ENCODE measurements at places on chromosomes 2 and 18.

GRCh38 chr2:227462972-227463931 is 8.7 kb upstream of the AGFG1 start:
- no peak for DNase-seq

DNA sequence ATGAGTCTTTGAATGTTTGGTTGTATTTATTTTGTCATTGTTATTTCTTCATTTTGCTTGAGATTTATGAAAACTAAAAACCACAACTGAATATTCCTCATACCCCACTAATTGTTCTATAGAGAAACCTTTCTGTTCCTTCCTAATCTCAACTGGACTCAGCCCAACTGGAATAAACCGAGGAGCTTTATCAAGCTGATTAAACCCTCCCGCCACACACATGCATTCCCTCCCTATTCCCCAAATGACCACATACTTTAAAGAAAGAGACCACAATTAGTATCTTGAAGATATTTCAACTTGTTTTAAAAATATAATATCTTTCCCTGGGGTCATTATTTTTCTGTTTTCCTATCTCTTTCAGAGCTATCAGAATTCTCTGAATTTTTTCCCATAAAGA is 107.5 kb downstream of the OSR1 start:
- no peak for DNase-seq

DNA sequence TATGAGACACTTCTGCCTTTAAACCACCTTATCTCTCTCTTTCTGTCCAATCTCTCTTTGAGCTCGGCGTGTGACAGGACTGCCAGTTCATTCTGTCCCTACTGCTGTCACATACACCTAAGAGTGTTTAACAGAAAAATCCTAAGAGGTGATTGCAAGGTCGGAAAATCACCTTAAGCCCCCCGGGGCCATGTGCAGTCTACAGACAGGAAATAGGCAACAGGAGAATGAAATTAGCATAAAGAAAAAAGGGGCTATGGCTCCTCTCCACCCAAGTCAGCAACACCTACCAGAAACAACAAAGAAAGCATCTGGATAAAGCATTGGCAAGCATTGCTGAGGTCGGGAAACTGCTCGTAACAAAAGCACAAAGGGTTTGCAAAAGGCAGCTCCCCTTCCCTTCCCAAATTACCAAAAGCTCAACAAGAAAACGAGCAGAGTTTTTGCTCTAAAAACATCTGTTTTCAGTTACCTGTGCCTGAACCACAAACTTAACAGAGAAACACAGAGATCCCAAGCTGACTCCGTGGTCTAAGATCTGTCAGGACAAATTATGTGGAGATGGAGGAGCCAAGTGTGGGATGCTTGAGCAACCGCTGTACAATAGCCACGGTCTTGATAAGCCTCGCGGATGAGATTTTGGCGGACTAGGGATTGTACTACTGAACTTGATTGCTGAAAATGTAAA is 30.4 kb downstream of the ANKRD44 start:
- DNase-seq = no peak

DNA sequence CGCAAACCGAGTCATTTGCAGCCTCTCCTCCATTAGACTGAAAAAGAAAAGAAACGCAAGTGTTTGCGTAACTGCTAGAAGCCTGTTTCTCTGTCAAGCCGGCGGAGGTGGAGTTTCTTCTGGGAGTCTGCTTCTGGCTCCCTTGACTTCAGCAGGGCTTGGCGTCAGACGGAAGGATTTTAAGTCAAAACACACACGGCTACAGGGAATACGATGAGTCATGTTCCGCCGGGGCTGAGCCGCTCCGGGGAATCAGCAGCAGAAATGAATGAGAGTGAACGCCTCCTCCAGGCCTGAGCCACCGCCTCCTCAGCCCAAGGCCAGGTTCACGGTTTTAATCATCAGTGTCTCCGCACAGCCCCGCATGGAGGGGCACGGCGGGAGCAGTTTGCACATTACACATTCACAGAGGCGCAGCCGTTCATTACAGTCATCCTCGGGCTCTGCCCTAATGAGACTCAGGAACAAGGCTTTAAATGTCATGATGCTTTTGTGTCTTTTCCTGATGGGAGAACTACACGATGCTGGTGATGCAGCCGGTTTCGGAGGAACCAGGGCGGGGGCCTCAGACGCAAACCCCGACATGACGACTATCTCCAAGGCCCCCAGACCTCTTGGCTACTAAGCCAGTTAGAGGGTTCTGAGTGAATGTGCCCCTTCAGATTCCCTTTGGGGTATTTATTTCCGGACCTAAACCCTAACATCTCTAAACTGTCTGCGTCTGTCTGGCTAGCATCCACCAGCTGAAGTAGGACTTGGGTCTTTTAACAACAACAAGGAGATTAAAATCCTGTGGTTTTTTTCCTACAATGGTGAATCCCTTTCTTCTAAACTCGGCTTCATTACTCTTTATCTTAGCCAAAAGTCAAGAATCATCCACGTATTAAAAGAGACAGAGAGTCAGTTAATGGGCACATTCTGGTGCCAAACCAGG is 11.1 kb upstream of the SCG2 start:
- peak; percentile 80 for DNase-seq

GRCh38 chr2:207225773-207226172 is 60.0 kb upstream of the KLF7 start:
- DNase-seq = no peak

- no peak for DNase-seq
These were observed at the start of gene EMILIN1 for GRCh38 chr2:27078267-27079194. EMILIN1 (plus strand) TSS chr2:27078615; CDS start chr2:27079066, 451 bp downstream.

DNA sequence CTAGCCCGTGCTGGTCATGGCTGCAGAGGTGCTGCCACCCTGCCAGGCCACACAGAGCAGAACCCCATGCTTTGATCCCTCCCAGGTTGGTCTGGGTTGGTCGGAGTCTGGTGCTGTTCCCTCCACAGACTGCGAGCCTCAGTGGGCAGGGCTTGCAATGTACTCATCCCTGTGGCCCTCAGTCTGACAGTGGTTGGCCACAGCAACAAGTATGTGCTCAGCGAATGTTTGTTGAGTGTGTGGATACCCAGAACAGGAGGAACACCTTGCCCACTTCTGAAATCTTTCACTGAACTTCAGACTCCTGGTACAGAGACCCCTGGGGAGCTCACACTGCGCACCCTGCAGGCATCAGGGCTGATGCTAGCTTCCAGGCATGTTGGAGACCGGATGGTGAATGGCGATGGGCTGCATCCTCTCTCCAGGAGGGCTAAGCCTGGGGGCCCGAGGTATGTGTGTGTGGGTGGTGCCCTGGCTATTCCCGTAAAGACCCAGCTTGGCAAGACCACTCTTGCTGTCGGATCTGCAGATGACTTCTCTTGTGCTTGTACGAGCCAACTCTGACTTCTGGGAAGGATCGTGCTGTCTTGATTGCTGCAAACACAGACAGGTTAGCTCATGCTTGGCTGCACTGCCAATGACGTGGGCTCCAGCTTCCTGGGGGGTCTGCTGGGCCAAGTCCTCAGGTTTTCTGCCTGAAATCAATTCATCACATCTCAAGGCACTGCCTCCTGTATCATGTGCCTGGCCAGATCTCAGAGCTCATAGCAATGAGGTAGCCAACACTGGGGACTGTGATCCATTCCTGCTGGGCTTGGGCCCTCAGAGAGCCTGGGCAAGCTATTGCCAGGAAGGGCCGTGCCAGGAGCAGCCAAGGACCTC is 43.7 kb downstream of the RHOB start:
- DNase-seq = peak; percentile 63

DNA sequence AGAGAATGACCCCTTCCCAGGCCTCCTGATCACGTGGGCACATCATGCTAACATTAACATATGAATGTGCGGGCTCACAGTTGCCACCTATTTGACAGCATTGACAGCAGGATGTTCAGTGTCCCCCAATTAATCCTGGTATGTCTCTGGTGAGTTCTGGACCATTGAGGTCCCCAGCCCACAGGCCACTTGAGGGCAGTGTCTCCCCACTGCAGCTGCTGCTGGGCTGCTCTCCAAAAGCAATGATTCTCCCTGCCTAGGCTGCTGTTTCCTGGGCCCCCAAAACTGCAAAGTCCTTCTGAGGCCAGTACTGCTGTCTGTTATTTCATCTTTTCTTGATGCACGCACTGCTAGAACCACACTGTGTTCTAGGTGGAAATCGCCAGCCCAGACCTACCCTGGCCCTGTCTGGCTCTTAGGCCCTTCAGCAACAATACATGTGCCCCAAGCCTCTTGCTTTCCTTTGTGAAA is 52.7 kb upstream of the MAPK4 start:
- peak; percentile 69 for DNase-seq

DNA sequence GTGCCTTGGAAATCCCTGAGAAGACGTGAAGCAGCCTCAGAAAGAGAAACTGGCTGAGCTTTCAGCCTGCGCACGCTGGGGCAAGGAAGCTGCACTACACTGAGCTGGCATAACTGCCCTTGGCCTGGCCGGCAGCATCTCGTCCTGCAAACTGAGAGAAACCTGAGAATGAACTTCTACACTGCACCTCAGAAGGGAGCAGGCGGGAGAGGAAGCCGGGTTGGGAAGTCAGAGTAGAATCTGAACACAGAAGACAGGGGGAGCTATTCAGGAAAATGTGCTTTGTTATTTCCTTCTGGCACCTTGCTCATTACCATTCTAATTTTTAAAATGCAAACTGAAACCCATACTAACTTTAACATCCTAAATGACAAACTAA is 70.9 kb downstream of the ZEB2 start:
- no peak for DNase-seq

DNA sequence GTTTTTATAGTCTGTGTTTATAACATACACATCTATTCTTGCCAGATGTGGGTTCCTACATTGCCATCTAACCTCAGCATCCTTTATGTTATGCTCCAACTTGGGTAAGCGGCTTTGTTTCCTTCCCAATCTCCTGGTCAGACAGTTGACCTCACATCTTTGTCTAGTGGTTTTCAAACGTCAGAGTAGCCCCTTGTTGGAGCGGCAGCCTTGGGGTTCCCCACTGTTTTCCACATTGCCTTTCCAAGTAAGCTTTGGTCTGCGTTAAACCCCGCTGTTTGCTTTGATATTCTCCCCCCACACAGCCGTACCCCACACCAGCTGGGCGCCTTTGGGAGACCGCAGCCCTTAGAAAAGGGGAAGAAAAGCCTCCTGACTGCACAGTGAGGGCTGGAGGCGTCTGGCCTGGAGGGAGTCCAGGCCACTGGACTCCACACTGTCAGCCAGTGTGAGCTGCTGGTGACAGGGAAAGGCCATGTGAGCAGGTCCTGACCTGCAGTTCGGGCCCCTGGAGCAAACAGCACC is 83.3 kb downstream of the MALT1 start:
- DNase-seq = no peak

DNA sequence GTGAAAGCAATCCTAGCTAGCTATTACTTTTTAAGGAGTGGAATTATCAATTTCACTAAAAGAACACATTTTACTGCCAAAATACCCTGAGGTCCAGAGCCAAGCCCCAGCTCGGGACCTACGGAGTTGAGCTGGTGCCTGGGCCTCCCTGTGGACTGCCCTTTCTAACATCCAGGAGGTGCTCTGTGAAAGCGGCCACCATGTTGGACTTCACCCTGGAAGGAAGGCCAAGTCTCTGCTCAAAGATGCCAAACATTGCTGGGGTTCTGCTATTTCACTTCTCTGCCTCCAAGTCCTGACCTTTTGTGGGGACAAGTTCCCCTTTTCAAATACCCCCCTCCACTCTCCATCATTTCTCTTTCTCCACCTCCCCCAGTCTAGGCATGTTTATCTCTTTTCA is 498.7 kb upstream of the RAB6C start:
- DNase-seq = no peak

DNA sequence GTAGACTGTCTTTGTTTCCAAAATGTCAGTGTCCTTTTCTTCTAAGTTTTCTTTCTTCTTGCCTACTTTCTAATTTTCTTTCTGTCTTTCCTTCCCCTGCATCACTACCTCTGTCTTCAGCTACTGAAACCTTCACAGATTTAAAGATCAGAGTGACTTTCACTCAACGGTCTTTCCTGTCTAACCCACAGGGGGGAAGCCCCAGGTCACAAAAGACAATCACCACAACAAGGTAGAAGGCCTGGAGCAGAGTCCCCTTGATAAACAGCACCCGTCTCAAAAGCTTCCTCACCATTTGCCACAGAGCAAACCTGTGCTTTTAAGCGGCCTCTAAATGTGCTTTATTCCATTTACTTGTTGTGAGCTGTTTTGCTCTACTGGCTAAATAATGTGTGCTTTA is 665.4 kb downstream of the BCL11A start:
- no peak for DNase-seq

GRCh38 chr2:84527137-84528129 is 11.1 kb downstream of the DNAH6 start:
- DNase-seq = no peak

DNA sequence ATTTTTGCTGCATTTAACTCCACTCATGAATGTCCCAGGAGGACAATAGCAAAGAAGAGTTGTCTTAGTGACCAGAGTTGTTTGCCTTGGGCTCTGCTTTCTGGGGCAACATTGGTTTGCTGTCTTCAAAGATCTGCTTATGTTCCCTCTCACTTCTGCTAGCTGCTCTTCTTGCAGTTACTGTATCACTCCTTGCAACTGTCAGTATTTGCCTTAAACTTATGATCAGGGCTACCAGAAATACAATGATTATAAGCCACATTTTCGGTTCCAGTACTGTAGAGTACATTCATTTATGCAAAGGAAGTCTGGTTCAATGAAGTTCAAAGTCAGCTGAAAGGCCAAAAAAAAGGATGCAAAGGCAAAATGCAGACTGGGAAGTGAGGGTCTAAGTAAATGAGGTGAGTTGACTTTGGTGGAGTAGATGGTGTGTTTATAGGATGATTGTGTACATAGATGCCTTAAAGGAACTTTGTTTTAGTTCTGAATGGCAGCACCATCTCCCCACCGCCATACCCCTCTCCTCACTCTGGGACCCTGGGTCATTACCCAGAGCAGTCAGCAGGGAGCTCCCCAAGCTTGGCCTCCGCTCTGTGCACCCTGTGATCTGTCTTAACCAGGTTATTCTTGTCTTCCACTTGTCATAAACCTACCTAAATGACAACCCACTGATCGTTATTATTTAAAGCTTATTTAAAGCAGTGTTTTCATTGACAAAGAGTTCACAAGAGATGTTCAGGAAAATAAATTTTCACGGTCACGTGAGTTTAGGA is 236.0 kb downstream of the DOK6 start:
- DNase-seq = no peak

DNA sequence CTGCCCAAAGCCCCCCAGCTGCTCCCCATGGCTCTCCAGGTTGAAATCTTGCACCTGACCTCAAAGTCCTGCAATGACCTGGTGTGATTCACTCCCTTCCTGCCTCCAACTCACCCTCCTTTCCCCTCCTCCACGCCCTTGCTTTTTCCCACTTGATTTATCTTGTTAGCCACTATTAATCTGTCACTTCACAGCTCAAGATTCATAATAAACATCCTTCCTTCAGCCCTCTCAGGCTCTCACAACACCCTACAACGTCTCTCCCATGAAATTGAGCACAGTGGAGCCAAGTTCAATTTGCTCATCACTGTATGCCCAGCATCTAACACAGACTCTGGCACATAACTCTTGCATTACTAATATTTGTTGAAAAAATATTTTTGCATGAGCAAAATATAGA is 85.6 kb upstream of the SLC35G4 start:
- DNase-seq = no peak

DNA sequence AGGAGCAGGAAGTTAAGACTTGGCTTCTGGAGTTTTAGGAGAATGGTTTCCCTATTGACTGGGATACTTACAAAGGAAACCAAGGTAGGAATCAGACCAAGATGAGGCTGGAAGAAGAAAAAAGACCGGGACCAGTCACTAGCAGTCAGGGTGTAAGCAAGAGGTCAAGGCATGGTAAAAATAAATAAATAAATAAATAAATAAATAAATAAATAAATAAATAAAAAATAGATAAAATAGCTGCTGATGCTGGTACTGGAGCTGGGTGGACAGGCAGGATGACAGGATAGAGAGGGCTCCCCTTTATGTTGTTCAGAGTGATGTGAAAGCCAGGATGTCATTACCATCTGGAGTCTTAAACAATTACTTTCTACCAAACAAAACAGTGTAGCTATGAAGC is 89.9 kb downstream of the MYO5B start:
- no peak for DNase-seq

- no peak for DNase-seq
These were observed 17.3 kb downstream of the PCARE start for GRCh38 chr2:29057006-29057405.

Data from DMS79 treated with DMSO at 0.1 percent for 48 hours (cell line).